ENCODE measurements at places on chromosomes 1 and 21.
A peak's percentile ranks its signal among the peaks of the same experiment; 100 is the strongest.

DNA sequence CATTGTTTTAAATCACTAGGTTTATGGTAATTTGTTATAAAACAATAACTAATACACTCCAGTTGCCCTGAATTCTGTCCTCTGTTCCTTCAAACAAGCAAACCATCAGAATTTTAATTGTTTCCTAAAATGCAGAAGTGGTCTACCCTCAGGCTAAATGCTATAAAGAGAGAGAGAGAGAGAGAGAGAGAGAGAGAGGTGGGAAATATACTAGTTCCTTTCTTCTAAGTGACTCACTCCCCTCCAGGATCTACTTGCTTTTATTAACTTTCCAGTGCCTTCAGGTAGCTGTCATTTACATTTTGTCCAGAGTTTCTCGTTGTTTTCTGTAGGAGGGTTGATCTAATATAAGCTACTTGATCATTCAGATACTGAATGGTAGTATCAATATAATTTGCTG lies 26.4 kb downstream of the LRRC53 start:
- DNase-seq = no peak

GRCh38 chr1:93681989-93682412 lies 364 bp upstream of the BCAR3 start:
- no peak for DNase-seq

DNA sequence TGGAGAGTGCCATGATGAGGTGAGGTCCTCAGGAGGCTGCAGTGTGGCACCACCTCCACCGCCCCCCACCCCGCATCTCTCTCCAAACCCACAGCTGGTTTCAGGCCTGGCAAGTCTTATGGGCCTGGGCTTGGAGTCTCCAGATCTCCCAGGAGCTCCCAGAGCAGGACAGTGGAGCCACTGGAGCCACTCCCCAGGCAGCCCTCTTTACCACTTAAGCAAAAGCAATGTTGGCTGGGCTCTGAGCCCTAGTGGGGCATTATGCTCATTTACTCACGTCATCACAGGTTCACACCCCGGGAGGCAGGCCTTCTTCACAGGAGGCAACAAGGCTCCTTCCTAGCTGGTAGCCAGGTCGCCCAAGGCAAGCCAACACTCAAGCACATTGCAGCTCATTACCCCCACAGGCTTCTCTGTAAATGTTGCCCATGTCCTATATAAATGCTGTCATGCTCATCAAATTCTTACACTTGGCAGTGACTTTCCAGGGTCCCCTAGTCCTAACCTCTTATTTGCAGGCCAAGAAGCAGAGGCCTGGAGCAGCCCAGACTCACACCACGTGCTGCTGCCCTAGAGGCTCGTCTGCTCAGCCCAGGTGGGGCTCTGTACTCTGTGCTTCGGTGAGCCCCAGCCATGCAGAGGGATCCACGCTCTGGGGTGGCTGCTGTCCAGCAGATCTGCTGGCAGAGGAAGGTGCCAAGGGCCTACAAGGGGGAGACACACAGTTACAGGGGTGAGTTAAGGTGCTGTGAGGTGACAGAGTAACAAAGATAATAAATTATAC lies 459.3 kb downstream of the MATN1 start:
- no peak for DNase-seq

- no peak for DNase-seq
These were observed 30.9 kb downstream of the LGR6 start for GRCh38 chr1:202224453-202224852.

GRCh38 chr1:163896001-163896400 lies 574.2 kb downstream of the NUF2 start:
- no peak for DNase-seq

GRCh38 chr1:10781137-10781536 lies 15.3 kb downstream of the CASZ1 start:
- no peak for DNase-seq

- no peak for DNase-seq
These were observed 4.4 kb downstream of the ATP1B1 start for GRCh38 chr1:169110689-169111447.

DNA sequence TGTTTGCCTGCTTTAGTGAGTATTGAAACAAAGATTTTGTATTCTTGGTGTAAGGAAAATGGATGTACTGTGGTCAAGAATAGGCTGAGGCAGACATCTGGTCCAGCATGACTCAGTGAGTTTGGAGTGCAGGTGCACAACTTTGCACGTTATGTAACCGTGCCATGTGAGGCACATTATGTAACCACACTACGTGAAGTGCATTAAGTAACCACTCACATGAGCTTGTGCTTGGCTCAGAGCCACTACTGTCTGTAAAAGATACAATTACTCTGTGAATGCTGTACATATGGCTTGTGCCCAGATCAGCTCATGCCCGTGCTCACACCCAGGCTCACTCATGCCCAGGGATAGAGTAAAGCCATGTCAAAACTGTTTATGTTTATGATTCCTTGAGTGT lies 216.8 kb downstream of the CTH start:
- no peak for DNase-seq

DNA sequence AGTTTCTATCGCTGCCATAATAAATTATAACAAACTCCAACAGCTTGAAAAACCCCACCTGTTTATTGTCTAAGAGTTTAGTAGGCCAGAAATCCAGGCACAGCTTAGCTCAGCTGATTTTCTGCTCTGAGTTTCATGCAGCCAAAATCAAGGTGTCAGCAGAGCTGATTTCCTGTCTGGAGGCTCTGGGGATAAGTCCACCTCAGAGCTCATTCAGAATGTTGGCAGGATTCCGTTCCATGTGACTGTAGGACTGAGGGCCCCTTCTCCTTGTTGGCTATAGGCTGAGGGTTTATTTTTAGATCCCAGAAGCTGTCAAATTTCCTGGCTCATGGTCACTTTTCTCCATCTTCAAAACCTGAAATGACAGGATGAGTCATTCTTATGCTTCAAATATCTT lies 91.6 kb upstream of the CHODL start:
- DNase-seq = no peak

DNA sequence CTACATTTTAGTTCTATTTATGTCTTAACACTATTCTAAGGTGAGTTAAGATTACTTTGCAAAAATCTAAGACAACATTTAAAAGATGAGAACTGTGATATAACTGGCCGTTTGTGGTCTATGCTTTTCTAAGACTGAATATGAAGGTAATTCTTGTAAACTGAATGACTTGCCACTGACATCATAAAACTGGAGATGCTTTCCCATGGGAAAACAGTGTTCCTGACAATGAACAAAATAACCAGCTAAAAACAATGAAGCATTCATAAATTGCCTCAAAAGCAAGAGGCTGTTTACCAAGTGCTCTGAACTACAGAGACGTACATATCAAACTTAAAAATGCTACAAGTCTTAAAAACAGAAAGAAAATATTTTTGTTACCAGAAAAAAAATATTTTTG lies 54.7 kb downstream of the APP start:
- no peak for DNase-seq

DNA sequence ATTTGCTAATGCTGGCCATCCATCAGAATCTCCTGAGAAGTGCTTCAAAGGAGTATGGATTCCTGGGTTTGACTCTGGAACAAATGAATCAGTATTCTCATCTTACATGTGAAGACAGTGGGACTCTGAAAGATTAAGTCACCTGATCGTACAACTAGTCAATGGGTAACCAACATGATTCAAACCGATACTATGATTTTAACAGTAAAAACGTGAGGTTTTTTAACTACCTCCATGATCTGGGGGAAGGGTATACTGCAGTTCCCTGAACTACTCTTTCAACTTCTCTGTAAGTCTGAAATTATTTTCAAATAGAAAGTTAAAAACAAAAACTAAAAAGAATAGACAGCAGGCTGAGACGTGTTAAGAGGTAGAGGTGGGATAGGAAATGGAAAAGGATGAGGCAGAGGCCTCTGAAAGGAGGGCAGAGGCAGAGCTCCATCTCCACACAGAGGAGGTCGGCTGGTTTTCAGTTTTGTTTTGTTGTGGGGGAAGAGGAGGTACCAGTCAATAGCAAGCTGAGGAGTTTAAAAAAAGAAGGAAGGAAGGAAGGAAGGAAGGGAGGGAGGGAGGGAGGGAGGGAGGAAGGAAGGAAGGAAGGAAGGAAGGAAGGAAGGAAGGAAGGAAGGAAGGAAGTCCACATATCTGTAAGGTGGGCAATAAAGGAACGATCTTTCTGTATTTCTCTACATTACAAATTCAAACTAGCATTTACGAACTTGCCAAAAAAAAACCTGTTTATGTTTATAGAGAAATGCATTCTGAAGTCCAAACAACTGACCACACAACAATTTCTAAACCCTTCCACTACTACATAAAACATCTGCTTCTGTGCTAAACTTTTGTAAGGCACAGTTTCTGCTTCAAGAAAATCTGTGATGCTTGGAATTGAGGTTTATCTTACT lies 213.1 kb downstream of the RERE start:
- no peak for DNase-seq

DNA sequence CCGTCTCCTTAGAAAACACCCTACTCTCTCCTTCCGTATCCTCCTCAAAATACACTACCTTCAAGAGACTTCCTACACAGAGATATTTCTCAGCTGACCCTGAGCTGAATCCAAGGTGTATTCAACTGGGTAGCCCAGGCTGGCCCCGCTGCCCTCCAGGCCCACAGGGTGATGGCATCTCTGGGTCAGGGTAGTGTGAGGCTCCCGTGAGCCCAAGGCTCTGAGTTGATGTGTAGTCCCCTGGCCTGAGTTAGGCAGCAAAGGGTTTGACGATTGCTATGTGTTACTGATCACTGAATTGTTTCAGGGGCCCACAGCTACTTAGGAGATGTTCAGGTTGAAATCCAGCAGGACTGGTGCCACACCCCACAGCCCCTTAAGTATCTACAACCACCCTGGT lies 6.7 kb downstream of the INAVA start:
- DNase-seq = no peak

- no peak for DNase-seq
These were observed 86.8 kb upstream of the RAB4A start for GRCh38 chr1:229184066-229184465.

GRCh38 chr1:96281491-96281890 lies 440.1 kb upstream of the PTBP2 start:
- no peak for DNase-seq

GRCh38 chr1:156033011-156033410 lies 12.3 kb upstream of the SSR2 start:
- no peak for DNase-seq

GRCh38 chr1:160078512-160079195 lies 2.7 kb upstream of the KCNJ9 start:
- peak; percentile 33 for DNase-seq

- DNase-seq = no peak
These were observed at the start of gene SIM2 for GRCh38 chr21:36698981-36699545. Gene SIM2 (plus strand): TSS chr21:36699115. CDS start chr21:36699747, 632 bp downstream.

DNA sequence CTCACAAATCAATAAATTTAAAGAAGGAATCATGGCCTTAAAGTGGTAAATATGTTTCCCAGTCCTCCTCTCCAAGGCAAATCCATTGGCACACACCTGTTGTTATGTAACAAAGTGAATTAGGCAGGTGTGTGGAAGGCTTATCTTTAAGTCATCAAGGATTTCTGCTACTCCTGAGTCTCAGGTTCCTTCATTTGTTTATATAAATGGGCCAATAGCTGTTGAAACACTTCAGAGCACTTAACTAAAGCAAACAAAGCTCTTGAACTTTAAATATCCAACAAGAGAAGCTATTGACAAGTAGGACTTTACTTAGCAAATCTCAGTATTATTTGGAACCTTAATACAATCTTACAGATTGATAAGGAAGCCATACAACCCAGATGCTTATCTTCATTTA lies 99.3 kb upstream of the ESRRG start:
- no peak for DNase-seq

- no peak for DNase-seq
These were observed 12.9 kb upstream of the PDE9A start for GRCh38 chr21:42640486-42640885.

GRCh38 chr1:77051425-77051824 lies 167.8 kb downstream of the PIGK start:
- DNase-seq = no peak

DNA sequence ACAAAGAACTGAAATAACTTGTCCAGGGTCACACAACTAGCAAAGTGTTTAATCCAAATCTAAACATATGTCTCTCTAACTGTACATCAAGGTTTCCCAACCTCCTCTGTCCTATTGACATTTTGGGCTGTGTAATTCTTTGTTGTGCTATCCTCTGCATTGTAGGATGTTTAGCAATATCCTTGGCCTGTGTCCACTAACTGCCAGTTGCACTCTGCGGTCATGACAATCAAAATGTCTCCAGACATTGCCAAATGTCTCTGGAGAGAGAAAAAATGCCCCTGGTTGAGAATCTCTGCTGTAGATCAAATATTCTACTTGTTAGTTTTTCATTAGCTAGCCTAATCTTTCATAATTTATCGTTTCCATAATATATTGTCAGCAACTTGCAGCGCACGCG lies 353.4 kb upstream of the NEGR1 start:
- DNase-seq = no peak

- no peak for DNase-seq
These were observed 59.7 kb downstream of the ATP1A1 start for GRCh38 chr1:116432655-116433265.

DNA sequence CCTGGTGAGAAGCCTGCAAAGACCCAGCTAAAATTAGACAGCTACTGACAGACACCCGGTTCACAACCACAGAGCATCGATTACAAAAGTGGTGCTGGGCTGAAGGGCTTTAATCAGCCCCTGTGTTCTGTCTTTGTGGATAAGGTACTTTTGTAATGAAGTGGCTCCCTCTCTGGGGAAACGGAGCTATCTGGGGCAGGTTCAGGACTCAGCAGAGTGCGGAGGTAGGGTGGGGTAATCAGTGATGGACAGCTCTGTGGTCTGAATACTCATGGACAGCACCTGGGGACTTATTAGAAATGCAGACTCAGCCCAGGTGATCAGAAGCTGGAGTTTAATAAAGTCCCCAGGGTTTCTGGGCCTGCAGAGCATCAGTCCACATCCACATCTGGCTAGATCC lies 152.0 kb downstream of the MATN1 start:
- no peak for DNase-seq

GRCh38 chr1:208857465-208857864 lies 613.3 kb upstream of the PLXNA2 start:
- no peak for DNase-seq

DNA sequence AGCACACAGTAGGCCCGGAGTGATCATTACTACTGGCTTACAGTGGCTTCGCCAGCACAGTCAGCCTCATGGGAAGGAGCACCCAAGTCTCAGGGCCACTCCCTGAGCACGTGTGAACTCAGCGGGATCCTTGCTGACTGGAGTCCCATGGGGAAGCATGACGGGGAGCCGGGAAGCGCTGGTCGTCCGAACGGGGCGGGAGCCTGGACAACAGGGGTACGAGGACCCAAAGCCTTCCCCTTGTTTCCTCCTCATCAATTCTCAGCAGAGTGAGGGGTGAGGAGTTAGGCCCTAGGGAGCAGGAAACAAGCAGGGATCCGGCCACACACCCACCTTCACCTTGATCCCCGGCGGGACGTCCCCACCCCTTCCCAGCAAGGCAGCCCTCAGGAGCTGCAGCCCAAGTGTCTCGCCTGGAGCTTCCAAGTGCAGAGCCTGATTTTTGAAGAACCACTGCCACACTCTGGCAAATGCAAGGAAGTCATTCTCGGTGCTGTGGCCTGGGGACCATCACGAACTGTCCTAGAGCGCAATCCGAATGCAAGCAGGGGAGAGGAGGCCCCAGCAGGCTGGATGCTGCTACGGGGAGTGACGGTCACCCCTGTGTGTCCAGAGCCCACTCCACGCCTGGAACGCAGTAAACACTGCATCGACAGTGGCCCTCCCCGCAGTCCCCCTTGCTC lies 35.5 kb downstream of the TOMM20 start:
- DNase-seq = no peak

- DNase-seq = no peak
These were observed 13.3 kb upstream of the GLIS1 start for GRCh38 chr1:53752281-53752680.
